ENCODE measurements at places on chromosomes 5 and 9. TPM values are rescaled to one million over a fixed set of nuclear protein-coding genes. Genes with fewer than 3 reads are reported as not detected.

FCN1 gene
- total RNA-seq, result 4.2 TPM

DNA sequence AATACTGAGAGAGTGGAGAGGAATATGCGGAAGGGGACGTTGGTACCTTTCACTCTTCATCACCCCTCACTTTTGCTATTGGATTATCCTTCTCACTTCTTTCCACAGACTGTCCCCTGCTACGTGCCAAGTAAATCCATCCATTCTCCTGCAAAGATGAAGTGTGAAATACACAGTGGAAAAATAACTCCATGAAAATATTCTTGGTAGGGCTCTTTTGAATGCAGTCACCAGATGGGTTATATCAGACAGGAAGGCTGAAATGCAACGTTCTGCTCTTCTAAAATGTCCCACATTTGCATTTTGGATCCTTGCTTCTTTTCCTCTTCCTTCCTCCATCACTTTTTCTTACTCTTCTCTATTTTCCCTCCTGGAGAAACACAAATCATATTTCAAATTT lies 510.3 kb upstream of the CLINT1 start:
- H3K4me3 ChIP-seq, result no peak overlapping the region
- no peaks in the 10 kb centered on the region for H3K27me3 ChIP-seq
- DNase-seq, result no peak
- H3K4me1 ChIP-seq, result no peaks in the 10 kb centered on the region
- no peaks in the 10 kb centered on the region for H3K36me3 ChIP-seq
- no peak overlapping the region for H3K27ac ChIP-seq

DNA sequence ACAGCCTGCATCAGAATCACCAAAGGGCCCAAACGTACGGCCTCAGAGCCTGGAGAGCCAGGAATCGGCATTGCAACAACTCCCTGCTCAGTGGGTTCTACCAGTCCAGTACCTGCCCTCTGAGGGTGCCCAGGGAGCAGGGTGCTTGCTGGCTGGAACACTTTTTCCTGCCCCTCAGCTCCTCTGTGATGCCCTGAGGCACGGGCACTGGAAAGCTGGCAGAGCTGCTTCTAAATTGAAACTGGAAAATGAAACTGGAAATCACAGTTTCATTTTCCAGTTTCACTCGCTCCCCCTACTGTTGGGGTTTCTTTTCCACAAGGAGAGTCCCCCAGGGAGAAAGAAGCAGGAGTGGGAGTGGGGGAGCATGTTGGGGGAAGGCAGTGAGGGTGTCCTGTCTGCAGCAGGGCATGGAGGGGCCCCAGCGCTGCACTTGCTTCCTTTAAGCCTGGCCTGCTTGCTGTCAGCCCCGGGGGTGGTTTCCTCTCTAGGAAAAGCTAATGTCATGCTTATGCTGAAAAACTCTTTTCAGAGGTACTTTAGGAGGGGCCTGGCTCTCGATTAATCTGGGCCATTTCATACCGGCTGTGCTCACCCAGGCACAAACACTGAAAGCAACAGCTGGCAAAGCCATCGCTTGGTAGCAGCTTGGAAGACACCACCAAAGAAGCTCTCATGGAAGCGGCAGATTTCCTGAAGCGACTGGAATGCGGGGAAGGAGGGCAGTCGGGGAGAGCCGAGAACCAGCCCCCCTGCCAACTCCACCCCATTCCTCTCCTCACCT lies 26.2 kb downstream of the IRF1 start:
- no peaks in the 10 kb centered on the region for H3K27me3 ChIP-seq
- H3K4me1 ChIP-seq, result peaks cover 99% of the 10 kb centered on the region
- H3K27ac ChIP-seq, result peak overlapping the region; percentile 63
- H3K36me3 ChIP-seq, result no peaks in the 10 kb centered on the region

- H3K4me3 ChIP-seq, result no peak overlapping the region
- DNase-seq, result no peak
- H3K27ac ChIP-seq, result no peak overlapping the region
- no peaks in the 10 kb centered on the region for H3K36me3 ChIP-seq
- H3K4me1 ChIP-seq, result no peaks in the 10 kb centered on the region
Observed at GRCh38 chr5:59921816-59922215, 28.3 kb upstream of the PDE4D start.

DNA sequence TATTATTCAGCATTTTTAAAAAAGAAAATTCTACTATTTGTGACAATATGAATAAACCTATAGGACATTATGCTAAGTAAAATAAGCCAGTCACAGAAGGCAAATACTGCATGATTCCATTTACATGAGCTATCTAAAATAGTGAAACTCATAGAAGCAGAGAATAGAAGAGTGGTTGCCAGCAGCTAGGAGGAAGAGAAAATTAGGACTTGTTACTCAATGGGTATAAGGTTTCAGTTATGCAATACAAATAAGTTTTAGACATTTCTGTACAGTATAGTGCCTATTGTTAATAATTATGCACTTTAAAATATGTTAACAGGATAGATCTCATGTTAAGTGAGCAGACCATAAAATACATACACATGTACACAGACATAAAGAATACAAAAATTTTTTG lies 73.8 kb upstream of the SPINK5 start:
- no peaks in the 10 kb centered on the region for H3K27me3 ChIP-seq
- no peak overlapping the region for H3K4me3 ChIP-seq
- no peaks in the 10 kb centered on the region for H3K4me1 ChIP-seq

DNA sequence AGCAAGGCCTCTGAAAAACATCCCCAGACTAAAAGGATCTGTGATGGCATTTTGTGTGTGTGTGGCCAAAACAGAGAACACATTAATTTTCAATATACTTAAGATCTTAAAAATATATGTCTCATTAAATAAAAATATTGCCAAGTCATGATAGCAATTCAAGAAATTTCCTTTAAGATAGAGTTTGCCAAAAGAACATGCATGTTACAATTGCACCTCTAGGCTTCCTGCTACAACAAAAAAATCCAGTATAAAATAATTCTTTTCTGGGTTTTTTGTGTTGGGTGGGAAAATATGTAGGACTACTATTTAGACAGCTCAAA lies 5.2 kb downstream of the ANXA1 start:
- peaks cover 30% of the 10 kb centered on the region for H3K36me3 ChIP-seq
- no peak for DNase-seq
- H3K27ac ChIP-seq, result no peak overlapping the region
- no peaks in the 10 kb centered on the region for H3K27me3 ChIP-seq
- no peak overlapping the region for H3K4me3 ChIP-seq

- no peaks in the 10 kb centered on the region for H3K27me3 ChIP-seq
- no peak overlapping the region for H3K4me3 ChIP-seq
- H3K36me3 ChIP-seq, result no peaks in the 10 kb centered on the region
Observed at GRCh38 chr5:77663090-77663863, 24.8 kb upstream of the OTP start.

DNA sequence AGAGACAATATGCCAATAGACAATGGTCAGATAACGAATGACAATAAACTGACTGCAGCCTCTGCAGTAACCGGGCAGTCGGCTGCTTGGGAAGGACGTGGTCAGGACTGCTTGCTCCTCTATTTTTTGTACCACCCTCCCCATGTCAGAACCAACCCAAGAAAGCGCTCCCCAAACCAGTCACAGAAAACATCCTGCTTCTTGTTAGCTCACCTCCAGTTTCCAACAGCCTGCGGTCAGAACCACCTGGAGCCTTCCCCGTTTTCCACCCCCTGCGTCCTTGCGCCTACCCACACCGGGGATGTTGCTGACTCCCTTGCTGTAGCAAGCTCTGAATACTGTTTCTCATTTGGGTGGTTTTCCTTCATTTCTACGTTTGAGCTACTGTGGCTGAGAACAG lies 1.7 kb upstream of the MRNIP start:
- H3K27me3 ChIP-seq, result no peaks in the 10 kb centered on the region
- no peak overlapping the region for H3K27ac ChIP-seq
- H3K4me3 ChIP-seq, result no peak overlapping the region
- DNase-seq, result no peak
- H3K4me1 ChIP-seq, result peaks cover 12% of the 10 kb centered on the region
- peaks cover 5% of the 10 kb centered on the region for H3K36me3 ChIP-seq

PCDHB13 gene
- total RNA-seq, result 0.09 TPM

DNA sequence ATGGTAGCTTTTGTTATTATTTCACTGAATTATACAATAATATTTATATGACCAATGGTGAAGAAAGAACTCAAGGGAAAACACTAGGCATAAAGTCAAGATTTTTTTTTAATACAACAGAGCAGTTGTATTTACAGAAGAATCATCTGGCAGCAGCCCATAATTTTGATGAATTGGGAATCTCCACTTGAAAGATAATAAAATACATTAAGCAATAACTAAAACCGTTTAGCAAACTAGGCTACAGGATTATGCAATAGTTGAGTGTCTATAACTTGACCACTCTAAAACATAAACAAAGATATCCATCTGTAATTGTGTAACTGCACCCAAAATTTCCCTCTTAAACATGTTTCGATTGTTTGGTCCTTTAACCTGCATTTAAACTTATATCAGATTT lies 80.8 kb downstream of the SNCAIP start:
- H3K27me3 ChIP-seq, result no peaks in the 10 kb centered on the region
- H3K36me3 ChIP-seq, result no peaks in the 10 kb centered on the region
- no peak for DNase-seq
- no peaks in the 10 kb centered on the region for H3K4me1 ChIP-seq
- H3K4me3 ChIP-seq, result no peak overlapping the region

DBH gene
- total RNA-seq, result 0.09 TPM

N4BP3 gene
- 2.0 TPM for total RNA-seq

GRCh38 chr9:92276331-92277032 lies 17.0 kb downstream of the IARS1 start:
- no peak overlapping the region for H3K27ac ChIP-seq
- H3K27me3 ChIP-seq, result no peaks in the 10 kb centered on the region
- no peak overlapping the region for H3K4me3 ChIP-seq
- H3K4me1 ChIP-seq, result peaks cover 24% of the 10 kb centered on the region
- peaks cover 73% of the 10 kb centered on the region for H3K36me3 ChIP-seq

GRCh38 chr9:16023446-16023845 lies 470.6 kb downstream of the CCDC171 start:
- DNase-seq, result no peak
- no peaks in the 10 kb centered on the region for H3K36me3 ChIP-seq
- H3K4me3 ChIP-seq, result no peak overlapping the region
- no peaks in the 10 kb centered on the region for H3K4me1 ChIP-seq

GPRIN1 gene
- 0.41 TPM for total RNA-seq

DNA sequence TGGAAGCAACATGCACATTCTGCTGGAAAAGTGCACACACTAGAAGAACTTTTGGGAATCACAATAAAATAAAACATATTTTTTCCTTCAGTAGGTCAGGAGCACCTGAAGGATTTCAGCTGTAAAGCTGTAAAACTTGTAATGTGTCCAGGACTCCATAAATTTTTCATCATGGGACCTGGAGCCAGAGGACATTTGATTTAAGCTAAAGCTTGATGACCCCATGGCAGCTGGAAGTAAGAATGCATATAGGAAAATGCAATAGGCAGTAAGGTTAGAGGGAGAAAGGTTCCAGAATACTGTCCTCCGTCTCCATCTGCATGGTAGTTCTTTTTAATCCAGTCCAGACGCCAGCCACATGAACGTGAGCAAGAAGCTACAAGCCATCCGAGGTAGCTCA lies 166.0 kb downstream of the ADAMTSL1 start:
- H3K4me1 ChIP-seq, result no peaks in the 10 kb centered on the region
- DNase-seq, result no peak
- no peak overlapping the region for H3K27ac ChIP-seq
- no peaks in the 10 kb centered on the region for H3K36me3 ChIP-seq
- no peaks in the 10 kb centered on the region for H3K27me3 ChIP-seq
- H3K4me3 ChIP-seq, result no peak overlapping the region

BASP1 gene
- total RNA-seq, result 0.69 TPM

- no peak overlapping the region for H3K4me3 ChIP-seq
- DNase-seq, result no peak
- no peaks in the 10 kb centered on the region for H3K27me3 ChIP-seq
- no peak overlapping the region for H3K27ac ChIP-seq
- H3K4me1 ChIP-seq, result no peaks in the 10 kb centered on the region
- no peaks in the 10 kb centered on the region for H3K36me3 ChIP-seq
Observed at GRCh38 chr5:117262572-117263131, 688.0 kb upstream of the SEMA6A start.

NIPSNAP3A gene
- total RNA-seq, result 13.6 TPM

DNA sequence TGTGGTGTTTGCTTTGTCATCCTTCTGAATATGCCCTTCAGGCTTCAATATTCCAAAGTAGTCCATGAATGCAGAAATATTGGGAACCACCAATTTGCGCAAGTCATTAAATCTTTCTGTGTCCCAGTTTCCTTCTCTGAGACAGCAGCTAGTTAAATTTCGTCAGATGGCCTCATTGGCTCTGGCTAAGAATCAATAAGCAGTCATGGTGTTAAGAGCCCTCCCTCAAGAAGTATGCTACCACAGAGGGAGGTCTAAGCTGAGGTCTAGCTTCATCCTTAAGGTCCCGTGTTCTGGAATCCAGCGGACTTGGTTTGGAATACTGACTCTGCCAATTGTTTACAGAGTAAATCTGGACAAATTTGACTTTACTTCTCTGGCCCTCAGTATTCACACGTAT lies 59.1 kb upstream of the C5orf58 start:
- H3K27ac ChIP-seq, result no peak overlapping the region
- no peak for DNase-seq
- no peaks in the 10 kb centered on the region for H3K4me1 ChIP-seq
- H3K27me3 ChIP-seq, result no peaks in the 10 kb centered on the region
- no peaks in the 10 kb centered on the region for H3K36me3 ChIP-seq

DNA sequence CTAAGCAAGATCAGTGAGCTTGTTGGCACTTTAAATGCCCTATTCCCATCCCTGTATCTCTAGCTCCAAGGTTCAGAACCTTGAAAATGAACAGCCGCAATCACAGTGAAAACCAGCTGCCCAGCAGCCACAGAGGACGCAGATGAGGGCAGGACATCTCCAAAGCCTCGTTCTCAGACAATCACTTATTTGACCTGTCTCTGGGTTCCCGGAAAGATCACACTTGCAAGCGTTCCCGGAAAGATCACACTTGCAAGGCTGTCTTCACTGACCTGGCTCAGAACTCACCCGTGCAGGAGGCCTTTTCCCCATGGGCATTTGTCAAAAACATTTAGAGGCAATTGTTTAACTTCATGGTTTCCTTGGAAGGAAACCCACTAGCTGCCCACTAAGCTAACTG lies 25.7 kb downstream of the IPPK start:
- H3K27me3 ChIP-seq, result no peaks in the 10 kb centered on the region
- no peaks in the 10 kb centered on the region for H3K4me1 ChIP-seq
- no peak overlapping the region for H3K27ac ChIP-seq
- peaks cover 67% of the 10 kb centered on the region for H3K36me3 ChIP-seq
- no peak overlapping the region for H3K4me3 ChIP-seq

DNA sequence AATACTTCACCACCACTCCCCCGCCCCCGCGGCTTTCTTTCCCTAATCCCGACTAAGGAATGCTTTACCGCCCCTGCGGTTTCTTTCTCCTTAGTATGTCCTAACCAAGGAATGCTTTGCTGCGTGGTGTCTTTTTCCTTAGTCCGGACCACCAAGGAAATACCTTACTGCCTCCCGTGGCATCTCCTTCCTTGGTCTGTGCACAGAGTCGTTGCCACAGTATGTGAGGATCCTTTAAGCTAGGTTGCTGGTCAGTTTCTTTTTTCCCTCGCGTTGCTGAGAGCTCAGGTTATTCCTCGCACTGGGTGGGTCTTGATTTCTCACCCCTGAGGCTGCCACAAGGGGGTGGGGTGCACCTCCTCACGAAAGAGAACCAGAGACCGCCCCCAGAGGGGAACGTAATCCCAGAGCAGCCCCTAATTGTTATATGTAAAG lies 309.4 kb downstream of the NR3C1 start:
- no peak overlapping the region for H3K27ac ChIP-seq
- no peaks in the 10 kb centered on the region for H3K4me1 ChIP-seq
- H3K36me3 ChIP-seq, result no peaks in the 10 kb centered on the region
- no peak for DNase-seq
